CD4-positive, alpha-beta T cell treated with Interleukin-21 for 1 hour (primary cell): ENCODE measurements at places on chromosomes 11 and 22.

GRCh38 chr11:63993993-63994392 is 7.8 kb downstream of the OTUB1 start:
- DNase-seq, result no peak

DNA sequence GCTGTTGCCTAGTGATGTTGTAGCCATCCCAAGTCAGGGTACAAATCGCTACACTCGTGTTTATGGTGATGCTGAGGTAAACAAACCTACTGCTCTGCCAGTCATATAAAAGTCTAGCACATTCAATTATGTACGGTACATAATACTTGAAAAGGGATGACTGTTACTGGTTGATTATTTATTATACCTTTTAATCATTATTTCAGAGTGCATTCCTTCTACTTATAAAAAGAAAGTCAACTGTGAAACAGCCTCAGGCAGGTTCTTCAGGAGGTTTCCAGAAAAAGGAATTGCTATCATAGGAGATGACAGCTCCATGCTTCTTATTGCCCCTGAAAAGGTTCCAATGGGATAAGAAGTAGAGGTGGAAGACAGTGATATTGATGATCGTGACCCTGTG is 652.5 kb upstream of the KIRREL3 start:
- DNase-seq, result no peak

DNA sequence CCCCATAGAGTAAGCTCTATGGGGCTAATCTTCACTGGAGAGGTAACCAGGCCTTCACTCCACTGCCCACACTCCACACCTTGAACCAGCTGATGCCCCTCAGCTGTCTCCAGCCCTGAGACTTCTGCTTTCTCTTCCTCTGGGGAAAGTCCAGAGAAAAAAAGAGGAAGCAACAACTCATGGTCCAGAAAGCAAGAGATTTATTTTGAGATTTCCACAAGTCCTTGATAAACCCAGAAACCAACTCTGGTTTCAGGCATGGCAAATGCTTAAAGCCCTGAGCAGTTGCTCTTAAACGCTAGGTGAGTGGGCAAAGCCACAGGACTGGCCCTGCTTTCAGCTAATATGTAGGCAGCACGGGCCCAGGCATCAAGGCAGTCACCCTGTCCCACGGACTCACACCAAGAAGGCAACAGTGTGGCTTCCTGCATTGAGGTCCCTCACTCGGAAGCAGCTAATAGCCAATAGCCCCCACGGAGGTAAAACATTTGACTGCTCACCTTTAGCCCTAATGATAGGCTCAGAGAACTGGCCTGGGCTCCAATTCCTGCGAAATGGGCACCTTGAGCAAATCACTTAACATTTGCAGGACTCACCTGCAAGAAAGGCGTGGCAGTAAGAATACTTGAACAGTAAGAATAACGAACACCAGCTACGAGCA is 4.3 kb downstream of the CYB561A3 start:
- peak; percentile 14 for DNase-seq

DNA sequence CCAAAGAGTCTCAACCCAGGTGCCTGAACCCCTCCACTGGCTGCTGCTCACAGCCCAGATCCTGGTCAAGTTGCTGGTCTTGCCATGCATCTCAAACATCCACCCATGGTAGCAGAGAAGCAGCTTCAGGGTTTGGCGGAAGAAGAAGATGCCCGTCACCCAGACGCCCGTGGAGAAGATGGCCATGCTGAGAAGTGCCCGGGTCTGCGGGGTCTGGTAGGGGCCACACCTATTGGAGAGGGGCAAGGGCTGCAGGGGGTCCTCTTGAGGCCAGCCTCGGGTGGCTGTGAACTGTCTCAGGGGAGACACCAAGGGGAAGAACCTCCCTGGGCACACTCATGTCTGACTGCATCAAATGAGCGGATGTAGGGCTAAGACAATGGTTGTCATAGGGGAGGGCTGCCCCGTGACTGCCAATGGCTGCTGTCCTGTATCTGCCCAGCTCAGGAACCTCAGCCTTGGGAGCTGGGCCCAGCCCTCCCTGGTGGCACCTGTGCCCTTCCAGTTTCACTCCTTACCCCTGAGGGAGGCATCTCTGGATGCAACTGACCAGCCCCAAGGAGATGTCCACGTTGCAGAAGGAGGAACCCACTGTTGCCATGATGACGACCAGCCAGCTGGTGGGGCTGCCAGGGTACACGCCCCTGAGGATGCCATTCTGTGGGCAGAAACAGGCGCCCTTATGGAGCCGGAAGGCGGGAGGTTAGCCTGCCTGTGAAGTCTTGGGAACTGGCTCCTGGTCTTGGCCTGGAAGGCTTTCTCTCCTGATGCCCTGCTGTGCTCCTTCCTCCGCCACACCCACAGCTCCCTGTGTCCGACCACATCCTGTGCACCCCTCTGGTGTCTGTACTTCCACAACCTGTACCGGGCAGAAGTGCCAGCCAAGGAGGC is 1.2 kb downstream of the CPT1B start:
- no peak for DNase-seq

- peak; percentile 79 for DNase-seq
These were observed 93.7 kb upstream of the SPON1 start for GRCh38 chr11:13868710-13869397.

DNA sequence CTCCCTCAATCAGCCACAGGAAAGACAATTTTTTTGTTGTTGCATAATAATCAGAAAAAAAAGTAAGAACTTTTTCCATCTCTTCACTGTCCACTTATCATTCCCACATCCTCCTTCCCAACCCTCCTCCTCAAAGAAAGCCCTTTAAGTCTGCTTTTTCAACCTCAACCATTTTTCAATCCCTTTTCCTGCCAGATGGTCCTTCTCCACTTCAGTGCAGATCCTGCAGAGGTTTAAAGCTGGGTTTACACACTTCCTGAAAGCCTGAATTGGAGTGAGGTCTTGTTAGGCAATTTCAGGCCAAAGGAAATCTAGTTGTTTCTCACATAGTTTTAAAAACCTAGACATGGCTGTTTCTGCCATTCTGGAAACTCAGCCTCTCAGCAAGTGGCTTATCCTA is 78.3 kb downstream of the RPL27A start:
- no peak for DNase-seq

DNA sequence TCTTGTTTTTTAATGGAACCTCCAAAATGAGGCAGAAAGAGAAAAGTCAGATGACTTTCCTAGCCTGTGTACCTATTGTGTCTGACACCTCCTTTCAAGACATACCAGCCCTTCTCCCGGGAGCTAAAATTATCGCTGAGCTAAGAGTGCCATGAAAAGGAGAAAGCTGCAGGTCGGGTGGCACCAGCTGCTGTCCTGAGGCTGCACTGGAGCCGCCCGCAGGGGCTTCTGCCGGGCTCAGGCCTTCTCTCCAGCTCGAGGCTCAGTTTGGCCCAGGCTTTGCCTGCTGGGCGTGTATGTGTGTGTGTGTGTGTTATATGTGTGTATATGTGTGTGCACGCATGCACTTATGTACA is 27.7 kb upstream of the RAB1B start:
- DNase-seq, result no peak

- no peak for DNase-seq
These were observed 6.0 kb downstream of the MPST start for GRCh38 chr22:37025500-37026070.

GRCh38 chr11:117826190-117826570 is 1.6 kb upstream of the FXYD2 start:
- DNase-seq, result no peak

DNA sequence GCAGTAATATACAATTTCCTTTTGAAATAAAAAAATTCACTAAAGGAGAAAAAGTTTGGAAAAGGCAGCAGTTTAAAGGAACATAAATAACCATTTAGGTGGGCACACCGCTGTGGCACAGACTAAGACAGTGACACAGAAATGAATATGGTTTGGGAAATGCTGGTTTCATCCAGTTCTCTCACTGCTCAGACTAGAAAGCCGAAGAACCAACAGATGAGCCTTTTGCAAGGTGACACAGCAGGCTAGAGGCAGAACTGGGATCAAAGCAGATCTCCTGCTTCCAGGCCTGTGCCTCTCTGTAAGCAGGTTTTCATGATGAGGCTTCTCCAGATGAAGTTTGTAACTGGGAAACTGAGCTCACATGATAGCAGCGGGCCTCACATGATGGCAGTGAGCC is 380.0 kb upstream of the NARS2 start:
- no peak for DNase-seq

- no peak for DNase-seq
These were observed 961.8 kb upstream of the CCDC90B start for GRCh38 chr11:84247926-84248325.

GRCh38 chr22:49738006-49738405 is 89.7 kb downstream of the BRD1 start:
- DNase-seq, result no peak

DNA sequence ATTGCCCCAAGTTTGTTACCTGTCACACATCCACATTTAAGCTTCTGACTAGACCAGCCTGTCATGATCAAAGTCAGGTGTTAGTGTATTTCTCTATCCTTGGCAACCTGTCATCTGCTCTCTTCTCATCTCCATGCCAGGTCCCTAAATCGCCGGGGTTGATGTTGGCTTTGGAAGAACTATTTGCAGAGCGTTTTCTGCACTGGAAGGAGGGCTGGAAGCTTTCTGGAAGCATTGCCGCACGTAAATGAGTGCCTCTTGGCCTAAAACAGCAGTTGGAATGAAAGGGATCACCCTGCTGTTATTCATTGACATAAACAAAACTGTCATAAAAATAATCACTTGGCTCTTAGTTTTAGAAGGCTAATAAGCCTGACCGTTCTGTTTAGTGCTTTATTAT is 1.4 kb downstream of the TTC12 start:
- DNase-seq, result no peak

DNA sequence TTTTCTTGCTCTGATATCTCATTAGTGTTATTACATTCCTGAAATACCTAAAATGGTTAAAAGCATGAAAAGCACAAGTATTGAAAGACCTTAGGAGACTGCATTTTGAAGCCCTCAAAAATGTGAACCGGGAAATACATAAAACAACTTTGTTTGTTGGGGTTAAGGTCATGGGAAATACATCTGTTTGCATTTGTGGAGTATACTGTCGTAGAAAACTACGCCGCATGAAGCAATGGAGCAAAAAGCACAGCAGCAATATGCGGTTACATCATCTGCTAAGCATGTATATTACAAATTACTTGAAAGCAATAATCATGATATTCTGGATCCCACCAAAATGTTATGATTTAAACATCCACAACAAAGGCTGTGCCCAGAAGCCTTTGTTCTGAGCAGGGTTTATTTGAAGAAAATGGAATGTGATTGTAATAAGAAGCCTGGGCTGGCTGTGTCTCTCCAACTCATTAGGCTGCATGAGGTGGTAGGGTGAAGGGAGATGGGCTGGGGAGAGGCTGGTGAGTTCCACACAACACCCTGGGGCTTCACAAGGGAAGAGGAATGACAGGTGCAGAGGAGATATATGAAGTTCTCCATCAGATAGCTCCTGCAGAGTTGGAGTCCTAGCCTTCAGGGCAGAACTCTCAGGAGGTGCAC is 64.7 kb upstream of the LIN7C start:
- DNase-seq, result no peak

- DNase-seq, result no peak
These were observed 23.9 kb downstream of the CCKBR start for GRCh38 chr11:6283453-6284023.

- DNase-seq, result no peak
These were observed 101.3 kb upstream of the E2F8 start for GRCh38 chr11:19342036-19342435.

DNA sequence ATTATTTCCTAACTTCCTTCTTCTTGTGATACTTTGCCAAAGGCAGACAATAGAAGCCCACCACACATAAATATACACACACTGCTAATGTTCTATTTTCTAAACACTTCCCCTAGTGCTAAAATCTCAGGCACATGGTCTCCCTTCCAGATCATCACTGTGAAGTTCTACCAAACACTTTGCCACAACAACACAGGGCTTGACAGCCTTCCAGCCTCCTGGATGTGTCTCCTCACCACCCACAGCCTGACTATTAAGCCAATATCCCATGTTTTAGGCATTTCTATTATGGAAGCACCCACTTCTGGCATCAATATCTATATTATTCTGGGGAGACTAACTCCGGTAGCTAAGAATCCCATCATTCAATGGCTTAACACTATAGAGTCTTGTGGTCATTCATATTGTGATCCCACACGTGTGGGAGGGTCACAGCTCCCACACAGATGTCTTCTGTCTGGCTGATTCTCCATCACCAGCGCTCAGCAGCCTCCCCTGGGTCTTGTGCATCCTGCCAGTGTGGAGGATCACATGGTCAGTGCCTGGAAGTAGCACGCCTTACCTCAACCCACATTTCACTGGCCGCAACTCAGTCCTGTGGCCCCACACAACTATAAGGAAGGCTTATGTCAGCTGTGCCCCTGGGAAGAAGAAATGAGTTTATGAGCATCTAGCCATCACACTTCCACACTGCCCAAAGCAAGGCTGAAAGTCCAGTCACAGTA is 29.0 kb downstream of the SPATA19 start:
- no peak for DNase-seq

DNA sequence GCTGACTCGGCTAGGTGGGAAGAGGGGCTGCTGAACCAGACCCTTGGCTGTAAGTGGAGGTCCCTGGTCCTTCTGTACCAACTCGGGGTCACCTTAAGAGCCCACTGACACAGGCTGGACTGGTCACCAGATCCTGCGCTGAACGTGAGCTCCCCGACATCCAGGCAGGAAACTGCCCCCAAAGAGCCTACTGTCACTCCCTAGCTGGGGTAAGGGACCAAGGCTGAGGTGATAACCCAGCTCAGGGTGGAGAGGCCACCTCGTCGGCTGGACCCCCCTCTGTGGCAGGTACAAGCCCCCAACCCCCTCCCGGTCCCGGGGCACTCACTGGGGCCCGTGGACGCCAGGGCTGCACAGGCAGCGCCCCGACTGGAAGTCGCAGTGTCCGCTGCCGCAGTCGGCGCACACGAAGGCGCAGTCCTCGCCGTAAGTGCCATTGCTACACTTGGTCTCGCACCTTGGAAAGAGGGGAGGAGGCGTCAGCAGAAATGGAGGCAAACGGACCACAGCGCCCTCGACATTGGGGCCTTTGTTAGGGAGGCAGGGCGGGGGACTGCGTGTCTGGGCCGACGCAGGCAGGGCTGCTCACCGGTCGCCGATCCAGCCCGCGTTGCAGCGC is 7.4 kb downstream of the SCARF2 start:
- DNase-seq, result no peak

DNA sequence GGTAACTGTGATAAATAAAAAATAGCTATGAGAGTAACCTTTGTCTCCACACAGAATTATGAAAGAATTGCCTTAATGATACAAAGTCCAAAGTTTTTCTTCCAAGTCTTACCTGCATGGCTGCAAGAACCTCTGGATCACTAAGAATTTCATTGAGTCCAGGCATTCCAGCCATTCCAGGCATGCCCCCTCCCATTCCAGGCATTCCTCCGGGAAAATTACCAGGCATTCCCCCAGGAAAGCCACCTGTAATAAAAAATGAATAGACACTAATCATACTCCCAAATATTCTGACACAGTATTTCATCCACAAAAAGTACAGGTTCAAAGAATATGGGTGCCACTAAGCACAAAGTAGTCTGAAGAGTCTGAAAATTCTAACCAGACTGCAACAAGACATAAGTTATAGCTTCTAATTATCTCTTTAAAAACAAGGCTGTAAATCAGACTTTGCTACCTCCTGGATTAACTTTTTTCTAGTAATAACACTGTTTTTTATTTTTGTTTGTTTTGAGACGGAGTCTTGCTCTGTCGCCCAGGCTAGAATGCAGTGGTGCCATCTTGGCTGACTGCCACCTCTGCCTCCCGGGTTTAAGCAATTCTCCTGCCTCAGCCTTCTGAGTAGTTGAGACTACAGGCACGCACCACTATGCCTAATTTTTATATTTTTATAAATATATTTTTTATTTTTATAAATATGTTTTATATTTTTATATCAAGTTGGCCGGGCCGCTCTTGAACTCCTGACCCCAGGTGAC is 8.0 kb upstream of the SLC25A17 start:
- DNase-seq, result no peak
